ENCODE measurements at places on chromosomes 6 and 20.

- no peak for DNase-seq
Observed at GRCh38 chr6:159753081-159753872, 8.6 kb upstream of the ACAT2 start.

GRCh38 chr6:1082285-1082935 lies 229.5 kb upstream of the FOXQ1 start:
- no peak for DNase-seq

GRCh38 chr6:153207006-153207405 lies 75.9 kb upstream of the RGS17 start:
- no peak for DNase-seq

DNA sequence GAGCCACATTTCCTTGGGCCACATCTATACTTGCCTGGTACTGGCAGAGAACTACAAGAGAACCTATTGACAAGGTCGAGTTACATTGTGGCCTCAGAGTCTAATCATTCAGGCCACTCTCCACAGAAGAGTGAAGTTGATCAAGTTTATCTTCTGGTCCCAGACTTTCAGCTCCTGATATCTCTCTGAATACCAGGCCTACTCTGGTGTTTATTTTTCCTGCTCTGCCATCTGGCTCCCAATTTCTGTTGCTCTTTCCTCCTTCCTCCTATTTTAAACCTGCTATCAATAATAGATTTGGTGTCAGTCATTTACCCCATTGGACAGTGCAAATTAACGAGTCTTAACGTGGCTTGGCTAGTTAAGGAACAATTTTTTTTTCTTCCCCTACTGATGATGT lies 46.6 kb downstream of the SCGN start:
- DNase-seq = no peak

DNA sequence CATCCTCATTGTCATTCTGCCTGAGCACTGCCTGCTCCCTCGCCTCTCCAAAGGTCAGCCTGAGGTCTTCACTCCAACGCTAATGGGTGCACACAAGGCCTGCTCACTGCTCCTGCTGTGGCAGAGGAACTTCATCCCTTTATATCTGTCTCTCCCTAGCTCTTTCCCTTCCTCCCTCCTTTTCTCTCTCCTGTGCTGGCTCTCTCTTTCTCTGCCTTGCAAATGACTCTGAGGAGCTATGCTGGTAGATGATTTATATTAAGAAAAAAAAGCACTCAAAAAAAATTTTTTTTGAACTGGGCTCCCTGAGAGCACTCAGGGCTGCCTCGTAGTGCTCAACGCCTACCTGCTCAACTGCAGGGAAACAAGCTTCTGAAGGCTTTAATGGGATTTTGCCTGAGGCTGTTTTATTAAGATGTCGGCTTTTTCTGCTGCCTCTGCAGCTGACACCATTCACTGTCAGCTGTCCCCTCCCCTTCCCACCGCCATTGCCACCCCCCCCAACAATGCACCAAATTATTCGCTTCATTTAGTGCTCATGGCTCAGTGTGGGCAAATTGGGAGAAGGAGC lies 137.7 kb upstream of the DEFB112 start:
- DNase-seq = no peak

- no peak for DNase-seq
Observed at GRCh38 chr6:148769304-148769968, 22.6 kb downstream of the UST start.
